ENCODE measurements at places on chromosomes 1 and 21. TPM values are rescaled to one million over a fixed set of nuclear protein-coding genes. Genes with fewer than 3 reads are reported as not detected.

The VTCN1 gene
- total RNA-seq, result not detected

The APOBEC4 gene
- not detected for total RNA-seq

The PDPN gene
- total RNA-seq, result not detected

DNA sequence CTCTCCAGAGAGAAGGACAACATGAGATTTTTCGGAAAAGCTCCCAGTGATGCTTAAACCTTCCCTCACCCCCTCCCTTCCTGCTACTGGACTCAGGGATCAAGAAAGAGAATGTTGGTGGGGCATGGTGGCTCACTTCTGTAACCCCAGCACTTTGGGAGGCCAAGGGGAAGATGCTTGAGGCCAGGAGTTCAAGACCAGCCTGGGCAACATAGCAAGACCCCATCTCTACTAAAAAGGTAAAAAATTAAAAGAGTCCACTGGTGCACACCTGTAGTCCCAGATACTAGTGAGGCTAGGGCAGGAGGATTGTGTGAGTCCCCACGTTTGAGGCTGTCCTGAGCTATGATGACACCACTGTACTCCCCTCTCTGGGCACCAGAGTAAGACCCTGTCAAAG is 162.9 kb upstream of the RAB4A start:
- no peak for DNase-seq

DNA sequence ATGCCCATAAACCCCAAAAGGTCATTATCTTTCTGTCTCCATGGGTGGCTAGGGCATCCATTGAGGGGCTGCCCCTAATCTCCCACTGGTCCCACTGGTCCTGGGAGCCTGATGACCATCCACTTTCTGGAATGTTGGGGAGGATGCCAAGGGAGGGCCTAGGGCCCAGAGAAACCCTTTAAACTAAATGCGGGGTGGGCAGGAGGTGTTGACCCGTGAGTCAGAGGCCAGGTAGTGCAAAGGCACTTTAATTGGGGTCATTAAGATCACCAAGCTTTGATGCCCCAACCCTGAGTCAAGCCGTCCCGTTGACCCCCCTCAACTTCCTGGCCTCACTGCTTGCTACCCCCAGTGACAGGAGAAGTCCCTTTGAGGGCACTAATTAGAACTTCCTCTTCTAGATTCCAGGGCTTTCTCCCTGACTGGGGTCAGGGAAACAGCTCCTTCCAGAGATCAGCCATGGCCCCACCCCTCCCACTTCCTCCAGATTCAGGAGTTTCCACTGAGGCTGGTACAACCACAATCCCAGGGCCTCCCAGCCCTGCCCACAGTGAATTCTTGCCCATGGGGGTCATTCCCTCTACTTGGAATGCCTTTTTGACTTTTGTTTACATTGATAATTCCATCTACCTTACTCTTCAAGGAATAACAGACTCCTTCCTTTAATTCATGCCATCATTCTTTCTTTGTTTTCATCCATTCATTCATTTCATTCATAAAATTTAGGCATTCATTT is 15.5 kb upstream of the SERINC2 start:
- DNase-seq, result peak; percentile 70

GRCh38 chr1:208219659-208220282 is 24.4 kb downstream of the PLXNA2 start:
- DNase-seq, result peak; percentile 84

DNA sequence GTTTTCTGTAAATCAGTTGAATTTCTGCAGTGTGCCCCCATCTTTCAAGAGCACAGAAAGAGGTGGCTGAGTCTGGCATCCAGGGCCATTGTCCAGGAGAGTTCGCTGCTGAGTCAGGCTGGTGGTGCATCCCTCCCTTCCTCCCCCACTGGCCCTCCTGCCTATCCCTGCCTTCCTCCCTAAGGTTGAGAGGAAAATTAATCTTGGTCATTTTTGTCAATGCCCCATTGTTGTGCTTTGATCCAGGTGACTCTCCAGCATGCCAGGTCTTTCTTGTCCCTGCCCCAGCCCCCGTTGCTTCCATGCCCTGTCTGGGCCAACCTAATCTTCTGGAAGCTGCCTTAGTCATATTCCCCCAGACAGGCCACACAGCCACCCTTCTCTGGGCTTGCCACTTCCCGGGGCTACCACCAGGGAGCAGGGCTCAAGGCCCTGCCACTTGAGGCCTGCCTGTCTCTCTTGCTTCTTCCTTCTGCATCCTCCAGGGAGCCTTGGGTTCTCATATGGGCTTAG is 26.6 kb downstream of the PROK1 start:
- DNase-seq, result no peak

- peak; percentile 93 for DNase-seq
Measured at GRCh38 chr21:17848228-17848627, 29.1 kb upstream of the C21orf91 start.

GRCh38 chr1:172244865-172245264 is 175.6 kb upstream of the C1orf105 start:
- DNase-seq, result no peak

- DNase-seq, result no peak
Measured at GRCh38 chr1:207069061-207069460, 16.0 kb downstream of the PFKFB2 start.

Data from HFFc6 (cell line).